ENCODE measurements at places on chromosomes 7 and 10. TPM values are rescaled to one million over a fixed set of nuclear protein-coding genes. Genes with fewer than 3 reads are reported as not detected.

GRCh38 chr10:86363184-86363832 is 3.3 kb downstream of the GRID1 start:
- no peak for DNase-seq

- DNase-seq = no peak
Observed at GRCh38 chr10:110547139-110547761, 20.2 kb upstream of the SMC3 start.

DNA sequence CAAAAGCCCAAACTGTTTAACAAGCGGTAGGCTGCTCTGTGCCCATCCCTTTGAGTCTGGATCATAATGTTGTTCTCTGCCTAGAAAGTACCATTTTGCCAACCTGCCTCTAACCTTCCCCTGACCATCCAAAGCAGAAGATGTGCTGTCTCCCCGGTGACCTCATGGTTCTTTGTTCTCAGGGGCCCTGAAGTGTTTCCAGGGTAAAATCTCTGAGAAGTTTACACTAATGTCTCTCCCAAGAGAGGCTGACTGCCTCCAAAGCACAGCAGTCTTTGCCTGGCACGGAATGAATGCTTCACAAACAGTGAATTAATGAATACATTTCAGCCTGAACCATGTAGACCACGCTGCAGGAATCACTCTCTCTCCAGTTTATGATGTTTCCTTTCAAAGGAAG is 523.8 kb upstream of the CELF2 start:
- no peak for DNase-seq

DNA sequence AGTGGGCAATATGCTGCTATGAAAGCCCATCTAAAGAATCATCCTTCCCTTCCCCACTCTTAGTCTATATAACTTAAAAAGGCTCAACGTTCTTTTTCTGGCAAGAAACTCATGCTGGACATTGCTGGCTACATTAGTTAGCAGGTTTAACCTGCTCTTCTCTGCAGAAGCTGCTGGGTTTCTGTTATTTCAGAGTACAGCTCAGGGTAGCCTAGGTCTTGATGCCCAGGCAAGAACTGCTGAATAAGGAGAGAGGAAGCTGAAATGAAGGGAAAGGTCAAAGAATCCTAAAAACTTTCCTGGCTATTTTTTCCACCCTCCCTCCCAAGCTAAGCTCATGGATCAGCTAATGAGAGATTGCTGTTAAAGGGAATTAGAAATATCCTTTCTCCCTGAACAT is 79.4 kb downstream of the ANKIB1 start:
- no peak for DNase-seq

GRCh38 chr7:26195867-26196657 is 4.5 kb downstream of the HNRNPA2B1 start:
- no peak for DNase-seq

DNA sequence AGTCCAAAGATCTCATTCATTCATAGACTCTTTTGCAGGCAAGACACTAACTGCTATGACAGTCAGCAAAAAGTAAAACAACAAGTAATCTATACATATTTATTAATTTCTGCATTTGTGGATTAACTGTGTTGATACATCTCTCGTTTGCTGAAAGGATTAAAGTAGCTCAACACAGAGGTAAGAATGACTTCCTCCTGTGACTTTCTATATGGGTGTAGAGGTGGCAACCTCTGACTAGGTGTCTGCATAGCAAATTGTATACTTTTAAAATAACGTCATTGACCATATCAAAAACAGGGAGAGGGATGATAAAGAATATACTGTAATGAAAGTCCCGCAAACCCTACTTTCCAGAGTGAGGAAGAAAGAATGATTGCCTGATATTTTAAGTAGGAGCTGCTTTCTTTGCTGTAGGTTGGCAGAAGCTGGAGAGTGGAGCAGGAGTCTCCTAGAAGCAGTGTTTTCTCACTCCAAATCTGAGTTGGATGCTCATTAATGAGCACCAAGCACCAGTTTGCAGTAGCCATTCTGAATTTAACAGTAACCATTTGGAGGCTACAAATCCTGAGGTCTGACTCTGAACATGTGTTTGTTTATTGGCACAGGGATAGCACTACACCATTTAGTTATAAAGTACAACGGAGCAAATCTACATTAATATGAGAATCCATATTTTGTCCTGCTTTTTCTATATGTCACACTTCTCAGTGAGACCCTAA is 9.2 kb upstream of the LRRN3 start:
- no peak for DNase-seq

GRCh38 chr7:41005374-41005901 is 697.5 kb downstream of the INHBA start:
- DNase-seq = no peak

DNA sequence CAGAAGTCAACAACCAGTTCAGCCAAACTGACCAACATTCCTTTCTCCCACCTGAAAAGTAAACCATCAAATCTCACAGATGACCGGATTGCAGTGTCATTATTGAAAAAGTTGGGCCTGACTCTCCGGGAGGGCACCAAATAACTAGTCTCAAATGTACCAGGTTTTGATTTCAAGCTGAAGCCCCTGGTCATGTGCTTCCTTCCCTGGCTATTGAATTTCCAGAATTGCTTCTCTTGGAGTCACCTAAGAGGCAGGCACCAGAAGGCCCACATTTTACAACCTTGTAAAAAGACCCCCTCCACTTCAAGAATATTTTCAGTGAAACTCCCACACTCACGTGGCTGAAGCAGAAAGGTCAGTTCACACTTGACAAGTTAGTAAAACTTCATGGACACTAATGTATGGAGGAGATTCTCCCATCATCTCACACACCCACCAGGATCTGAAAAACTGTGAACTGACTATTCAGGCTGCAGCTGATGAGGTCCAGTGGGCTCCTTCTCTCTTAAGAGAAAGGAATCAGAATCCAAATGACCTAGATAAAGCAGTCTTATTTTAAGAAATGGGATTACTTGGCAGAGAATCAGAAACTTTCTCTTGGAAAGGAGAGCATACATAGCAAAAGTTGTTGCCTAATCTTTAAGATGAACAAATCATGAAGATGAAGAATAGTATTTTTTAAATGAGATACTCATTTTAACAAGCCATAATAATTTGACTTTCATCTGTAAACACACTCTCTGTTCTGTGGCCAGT is 53.6 kb downstream of the DLD start:
- no peak for DNase-seq

DNA sequence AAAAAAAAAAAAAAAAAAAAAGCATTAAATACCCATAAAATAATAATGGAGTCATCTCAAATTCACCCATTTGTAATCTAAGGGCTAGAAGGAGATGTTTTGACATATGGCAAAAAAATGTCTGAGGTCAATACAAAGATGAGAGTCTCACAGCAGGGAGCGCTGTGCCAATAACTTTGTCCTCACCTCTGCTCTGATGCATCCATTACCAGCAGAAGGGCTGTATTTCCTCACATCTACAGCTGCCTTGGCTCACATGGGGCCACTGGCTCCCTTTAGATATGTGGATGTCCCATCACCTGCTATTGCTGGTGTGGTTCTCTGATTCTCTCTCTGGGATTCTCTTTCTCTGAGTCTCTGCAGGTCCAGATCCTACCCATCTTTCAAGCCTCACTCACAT is 90.3 kb upstream of the FAM133B start:
- no peak for DNase-seq

DNA sequence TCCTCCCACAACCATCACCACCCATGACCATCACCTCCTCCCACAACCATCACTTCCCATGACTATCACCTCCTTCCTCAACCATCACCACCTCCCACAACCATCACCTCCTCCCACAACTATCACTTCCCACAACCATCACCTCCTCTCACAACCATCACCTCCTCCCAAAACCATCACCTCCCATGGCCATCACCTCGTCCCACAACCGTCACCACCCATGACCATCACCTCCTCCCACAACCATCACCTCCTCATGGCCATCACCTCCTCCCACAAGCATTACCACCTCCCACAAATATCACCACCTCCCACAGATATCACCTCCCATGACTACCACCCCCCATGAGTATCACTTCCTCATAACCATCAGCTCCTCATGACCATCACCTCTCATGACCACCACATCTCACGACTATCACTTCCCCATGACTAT is 52.2 kb downstream of the PDGFA start:
- DNase-seq = no peak

GRCh38 chr7:155597753-155598140 is 46.7 kb upstream of the RBM33 start:
- no peak for DNase-seq

The ARL4A gene
- polyA plus RNA-seq = 4.1 TPM

The SLC26A3 gene
- not detected for polyA plus RNA-seq

The NRAP gene
- not detected for polyA plus RNA-seq

The ABCA13 gene
- 0.15 TPM for polyA plus RNA-seq

The SLC39A12 gene
- 0.54 TPM for polyA plus RNA-seq

The HMX2 gene
- 17.6 TPM for polyA plus RNA-seq

The MMRN2 gene
- not detected for polyA plus RNA-seq

The GRID2IP gene
- polyA plus RNA-seq = not detected

The IFIT1B gene
- not detected for polyA plus RNA-seq

The PTF1A gene
- not detected for polyA plus RNA-seq

The CYP2C19 gene
- polyA plus RNA-seq = not detected

All from GM12878 (cell line).